RWPE1 (cell line): ENCODE measurements at places on chromosomes 11 and 22.

DNA sequence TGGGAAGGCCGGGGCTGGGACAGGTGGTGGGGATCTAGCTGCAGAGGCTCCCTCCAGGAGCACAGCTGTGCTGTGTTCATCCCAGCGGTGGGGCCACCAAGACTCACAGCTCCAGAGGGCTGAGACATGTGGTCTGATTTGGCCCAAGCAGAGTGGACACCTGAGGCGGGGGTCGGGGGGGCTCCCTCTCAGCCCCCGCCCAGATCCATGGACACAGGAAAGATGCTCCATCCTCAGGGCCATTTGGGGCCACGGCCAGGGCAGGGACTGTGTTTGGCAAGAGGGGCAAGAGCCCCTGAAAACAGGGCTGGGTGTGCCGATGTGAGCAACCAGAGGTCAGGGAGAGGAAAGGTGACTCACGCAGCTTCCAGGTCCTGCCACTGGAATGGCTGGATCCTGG lies 219.4 kb downstream of the BRD1 start:
- DNase-seq, result no peak

- no peak for DNase-seq
Measured at GRCh38 chr11:127507851-127508250, 507.3 kb upstream of the KIRREL3 start.

GRCh38 chr22:47918276-47918921 lies 1155.9 kb downstream of the TBC1D22A start:
- no peak for DNase-seq

GRCh38 chr11:116518141-116518540 lies 254.6 kb downstream of the BUD13 start:
- no peak for DNase-seq

DNA sequence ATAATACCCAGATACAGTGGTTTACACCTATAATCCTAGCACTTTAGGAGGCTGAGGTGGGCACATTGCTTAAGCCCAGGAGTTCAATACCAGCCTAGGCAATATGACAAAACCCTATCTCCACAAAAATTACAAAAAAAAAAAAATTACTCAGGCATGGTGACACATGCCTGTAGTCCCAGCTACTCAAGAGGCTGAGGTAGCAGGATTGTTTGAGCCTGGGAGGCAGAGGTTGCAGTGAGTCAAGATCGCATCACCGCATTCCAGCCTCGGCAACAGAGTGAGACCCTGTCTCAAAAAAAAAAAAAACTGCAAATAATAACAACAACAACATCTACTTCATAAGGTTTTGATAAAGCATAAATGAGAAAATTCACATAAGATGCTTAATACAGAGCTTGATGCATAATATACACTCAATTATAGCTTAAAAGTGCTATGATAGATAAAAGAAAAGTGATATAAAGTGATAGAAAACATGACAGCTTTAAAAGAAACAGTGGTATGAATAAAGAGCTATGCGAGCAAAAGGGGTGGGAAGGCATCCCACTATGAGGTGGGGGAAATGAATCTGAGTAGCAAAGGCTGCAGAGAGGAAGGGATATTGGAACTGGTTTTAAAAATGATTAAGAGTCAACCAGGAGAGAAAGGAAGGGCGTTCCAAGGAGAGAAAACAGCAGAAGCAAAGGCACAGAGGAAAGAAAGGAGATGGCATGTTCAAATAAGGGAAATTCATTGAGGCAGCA lies 197.6 kb downstream of the KIF18A start:
- no peak for DNase-seq

- DNase-seq, result no peak
Measured at GRCh38 chr11:65125197-65126056, 3.3 kb downstream of the MRPL49 start.

GRCh38 chr11:93234602-93235207 lies 36.9 kb upstream of the SLC36A4 start:
- DNase-seq, result peak; percentile 67

DNA sequence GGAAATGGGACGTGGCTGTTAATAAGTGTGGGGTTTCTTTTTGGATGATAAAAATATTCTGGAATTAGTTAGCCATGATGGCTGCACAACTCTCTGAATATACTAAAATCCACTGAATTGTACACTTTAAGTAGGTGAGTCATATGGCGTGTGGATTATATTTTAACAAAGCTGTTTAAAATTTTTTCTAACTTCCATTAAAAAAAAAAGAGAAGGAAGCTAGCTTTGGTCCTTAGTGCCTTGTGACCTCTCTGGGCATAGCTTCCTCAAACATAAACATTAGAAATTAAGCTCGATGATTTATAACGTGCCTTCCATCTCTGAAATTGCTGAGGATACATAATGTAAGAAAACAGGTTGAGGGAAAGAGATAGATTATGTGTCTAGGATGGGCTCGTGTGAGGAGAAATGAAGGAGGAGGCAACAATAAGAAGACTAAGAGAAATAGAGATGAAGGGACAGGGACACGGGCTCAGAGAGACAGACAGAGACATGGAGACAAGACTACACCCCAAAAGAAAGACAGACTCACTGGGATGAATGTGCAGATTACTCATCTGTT lies 20.0 kb downstream of the IRAG1 start:
- DNase-seq, result no peak

DNA sequence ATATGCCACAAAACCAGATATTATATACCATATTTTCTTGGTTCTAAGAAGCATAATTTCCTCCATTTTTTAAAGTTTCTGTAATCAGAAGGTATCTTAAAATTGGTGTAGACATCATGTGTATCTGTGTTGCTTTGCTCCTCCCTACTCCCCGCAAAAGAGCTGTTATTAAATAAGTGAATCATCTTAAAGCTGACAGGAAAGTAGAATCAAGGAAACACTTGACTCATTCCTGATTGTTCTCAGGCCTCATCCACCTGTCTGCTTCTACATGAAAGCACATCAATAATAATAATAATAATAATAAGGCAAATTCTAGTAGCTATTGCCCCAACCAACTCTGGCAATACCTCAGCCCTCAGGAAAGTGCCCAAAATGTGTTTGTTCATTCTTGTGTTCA lies 26.2 kb upstream of the GUCY1A2 start:
- DNase-seq, result no peak
